ENCODE measurements at places on chromosomes 6 and 20.

- no peak for DNase-seq
Observed at GRCh38 chr6:55286824-55287223, 40.4 kb upstream of the GFRAL start.

- DNase-seq: no peak
Observed at GRCh38 chr6:85470023-85470410, 20.1 kb downstream of the NT5E start.

GRCh38 chr20:19918965-19919329, 98.2 kb upstream of the NAA20 start:
- DNase-seq: no peak

DNA sequence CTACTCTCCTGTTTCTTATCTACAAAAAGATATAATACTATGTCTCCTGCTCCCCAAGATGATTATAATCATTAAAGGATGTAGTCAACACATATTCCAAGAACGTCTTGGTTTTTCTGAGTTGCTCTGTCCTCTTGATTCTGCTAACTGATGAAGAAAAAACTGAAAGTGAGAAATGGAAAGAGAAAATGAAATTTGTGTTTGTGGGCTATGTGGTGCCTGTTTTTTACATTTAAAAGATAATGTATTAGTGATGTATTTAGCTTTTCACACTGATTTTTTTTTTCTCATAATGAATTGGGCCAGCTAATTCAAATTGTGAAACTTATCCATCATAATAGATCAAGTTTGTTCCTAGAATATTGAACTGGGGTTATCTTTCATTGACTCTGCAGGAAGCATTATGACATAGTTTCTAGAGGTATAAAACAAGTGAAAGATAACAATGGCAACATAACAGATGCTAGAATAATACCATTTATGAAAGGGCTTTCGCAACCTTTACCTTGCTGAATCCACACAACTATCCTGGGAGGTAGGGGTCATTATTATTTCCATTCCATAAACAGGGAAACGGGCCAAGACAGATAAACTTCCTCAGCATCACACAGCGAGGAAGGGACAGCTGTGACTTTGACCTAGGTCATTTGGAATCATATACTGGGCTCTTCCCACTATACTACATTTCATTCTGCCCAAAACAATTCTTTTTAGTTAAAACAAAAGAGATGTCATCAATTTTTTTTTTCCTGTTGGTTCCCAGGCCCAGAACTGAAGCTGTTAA, 336.7 kb downstream of the GJA1 start:
- DNase-seq: no peak

DNA sequence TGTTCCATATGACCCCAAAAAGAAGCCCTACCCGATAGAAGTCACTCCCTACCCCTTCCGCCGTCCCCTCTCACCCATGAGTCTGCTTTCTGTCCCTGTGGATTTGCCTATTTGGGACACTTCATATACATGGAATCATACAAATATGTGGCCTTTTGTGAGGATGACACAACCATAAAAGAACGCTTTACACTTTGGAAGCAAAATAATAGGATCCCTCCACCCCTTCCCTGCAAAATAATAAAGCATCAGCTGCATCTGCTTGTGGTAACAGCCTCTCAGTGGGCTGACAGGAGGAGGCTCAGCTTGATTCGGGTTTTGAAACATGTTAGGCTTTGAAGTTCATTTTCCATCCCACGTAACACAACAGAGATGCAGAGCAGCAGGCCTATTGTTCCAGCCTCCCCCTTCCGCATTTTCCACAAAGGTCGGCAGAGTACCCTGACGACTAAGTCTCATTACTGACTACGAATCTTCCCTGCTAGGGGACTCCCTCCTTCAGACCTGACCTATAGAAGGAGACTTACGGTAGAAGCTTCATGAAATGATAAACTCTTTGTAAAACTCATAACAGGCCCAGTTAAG, 99.1 kb downstream of the ALDH8A1 start:
- DNase-seq: no peak

DNA sequence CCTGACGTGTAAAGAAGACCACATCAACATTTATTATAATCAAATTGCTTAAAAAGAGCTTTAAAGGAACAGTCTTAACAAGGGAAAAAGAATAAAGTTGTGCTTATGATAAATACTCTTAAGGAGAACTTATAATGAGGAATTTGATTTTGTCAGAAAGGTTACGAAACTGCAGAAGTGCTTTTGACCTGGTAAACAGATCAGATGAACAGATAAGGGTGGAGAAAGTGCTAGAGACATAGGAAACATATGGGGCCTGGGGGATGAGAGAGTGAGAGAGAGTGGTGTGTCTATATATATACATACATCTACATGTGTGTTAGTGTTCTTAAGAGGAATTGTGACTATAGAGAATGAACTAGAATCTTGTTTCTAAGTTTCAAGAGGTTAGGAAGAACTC, 186.2 kb upstream of the GJE1 start:
- no peak for DNase-seq

DNA sequence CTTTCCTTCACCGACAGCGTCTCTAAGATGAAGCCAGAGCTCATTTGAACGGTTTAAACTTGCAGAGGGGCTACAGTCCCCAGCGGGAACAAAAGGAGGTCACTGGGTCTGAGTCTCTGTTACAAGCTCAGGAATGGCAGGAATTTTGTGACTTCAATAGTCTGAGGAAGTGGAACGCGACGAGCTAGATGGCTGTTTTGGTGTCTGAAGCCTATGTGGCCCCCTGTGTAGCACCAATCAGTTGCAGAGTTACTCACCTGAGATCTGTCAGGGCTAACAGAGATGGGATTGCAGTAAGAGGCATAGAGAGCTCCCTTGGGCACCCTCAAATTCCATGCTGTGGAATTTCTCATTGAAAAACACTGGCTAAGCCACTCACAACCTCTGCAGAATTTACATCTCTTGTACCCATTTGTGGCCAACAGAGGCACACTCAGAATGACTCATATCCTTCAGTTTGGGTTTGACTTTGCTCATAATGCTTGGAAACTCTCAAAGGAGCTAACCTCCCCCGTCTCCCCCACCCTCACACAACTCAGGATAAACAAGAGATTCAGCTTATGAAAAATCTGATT, 7.1 kb upstream of the TCP11 start:
- DNase-seq: no peak

DNA sequence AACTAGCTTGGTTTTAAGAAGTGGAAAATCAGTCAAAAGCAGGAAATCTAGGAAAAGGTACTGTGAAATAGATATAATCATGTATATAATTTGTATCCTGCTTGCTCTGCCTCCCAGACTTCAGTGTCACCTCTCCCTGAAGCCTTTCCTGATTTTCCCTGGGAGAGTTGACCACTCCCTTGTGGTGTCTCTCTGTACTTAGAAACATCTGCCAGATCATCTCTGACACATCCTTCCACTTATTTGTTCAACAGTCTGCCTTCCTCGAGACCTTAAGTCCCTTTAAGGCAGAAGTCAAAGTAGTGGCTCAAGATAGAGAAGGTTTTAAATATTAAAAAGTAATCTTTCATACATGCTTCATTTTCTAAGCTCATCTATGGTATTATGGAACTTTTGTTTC, 236.5 kb downstream of the CDKAL1 start:
- no peak for DNase-seq

GRCh38 chr6:63774961-63775360, 139.4 kb downstream of the PHF3 start:
- no peak for DNase-seq

GRCh38 chr6:72783666-72784065, 161.8 kb downstream of the KCNQ5 start:
- DNase-seq: no peak

DNA sequence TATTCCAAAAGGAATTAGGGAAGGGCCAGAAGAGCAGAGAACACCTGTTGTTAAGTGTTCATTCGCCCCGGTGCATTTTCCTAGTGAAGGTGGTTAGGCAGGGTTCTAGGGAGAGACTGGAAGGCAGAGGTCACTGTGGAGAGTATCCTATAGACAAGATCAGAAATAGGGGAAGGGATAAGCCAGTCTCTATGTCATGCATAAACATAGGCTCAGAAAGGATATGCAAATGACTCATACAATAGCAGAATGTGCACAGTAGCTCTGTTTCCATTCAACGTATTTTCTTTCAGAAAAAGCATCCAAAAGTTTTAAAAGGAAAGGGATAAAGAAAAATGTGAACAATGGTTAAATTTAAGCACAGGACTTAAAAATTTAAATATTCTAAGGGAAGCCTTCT, 47.4 kb downstream of the BMP6 start:
- no peak for DNase-seq

DNA sequence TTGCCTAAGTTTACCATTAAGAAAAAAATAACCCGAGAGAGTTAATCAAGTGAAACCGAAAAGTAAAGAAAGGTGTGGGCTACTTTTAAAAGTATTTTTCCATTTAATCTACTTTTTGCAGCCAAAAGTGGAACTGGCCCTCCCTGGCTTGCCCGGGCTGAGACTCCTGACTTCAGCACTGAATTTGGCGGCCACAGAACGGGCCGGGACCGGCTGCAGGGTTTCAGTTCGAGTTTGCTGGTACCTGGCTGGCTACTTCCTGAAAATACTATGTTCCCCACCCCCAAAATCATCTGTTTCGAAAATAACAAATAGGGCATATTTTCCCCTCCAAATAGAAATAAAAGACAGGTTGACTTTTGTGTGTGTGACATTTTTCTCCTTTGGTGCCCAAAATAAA, 173.4 kb upstream of the EXOC2 start:
- DNase-seq: no peak

DNA sequence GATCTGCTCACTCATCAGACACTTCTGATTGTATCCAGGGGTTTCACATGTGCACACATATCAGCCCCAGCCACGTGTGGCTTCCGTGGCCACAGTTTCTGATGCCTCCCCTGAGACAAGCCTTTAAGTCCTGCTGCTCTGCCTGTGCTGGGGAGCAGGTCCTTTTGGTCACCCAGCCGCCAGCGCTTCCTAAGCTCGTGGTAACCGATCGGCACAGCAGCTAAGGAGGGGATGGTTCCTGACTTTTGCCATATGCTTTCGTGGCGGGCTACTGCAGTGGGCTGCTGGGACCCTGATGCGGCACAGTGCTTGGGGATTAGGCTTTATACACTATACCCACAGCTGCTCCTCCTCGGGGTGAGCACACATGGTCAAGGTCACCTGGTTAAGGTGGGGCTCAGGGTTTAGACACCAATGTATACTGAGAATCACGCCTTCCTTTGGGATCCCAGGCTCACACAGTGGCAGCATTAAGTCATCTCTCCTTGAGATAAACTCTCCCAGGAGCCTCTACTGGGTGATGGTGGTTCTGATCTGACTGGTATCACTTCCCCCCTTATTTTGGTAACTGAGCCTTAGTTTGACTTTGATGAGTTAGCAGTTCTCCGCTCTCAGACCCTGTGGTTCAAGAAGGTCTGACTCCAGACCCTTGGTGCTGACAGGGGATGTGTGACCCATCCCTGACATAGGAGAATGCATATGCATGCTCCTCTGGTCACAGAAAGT, 85.9 kb upstream of the KCNG1 start:
- DNase-seq: no peak

GRCh38 chr6:148999501-148999900, 252.7 kb downstream of the UST start:
- DNase-seq: no peak

GRCh38 chr6:41704028-41704427, 31.4 kb downstream of the TFEB start:
- no peak for DNase-seq

GRCh38 chr6:1893470-1894130, 283.9 kb downstream of the FOXC1 start:
- no peak for DNase-seq

DNA sequence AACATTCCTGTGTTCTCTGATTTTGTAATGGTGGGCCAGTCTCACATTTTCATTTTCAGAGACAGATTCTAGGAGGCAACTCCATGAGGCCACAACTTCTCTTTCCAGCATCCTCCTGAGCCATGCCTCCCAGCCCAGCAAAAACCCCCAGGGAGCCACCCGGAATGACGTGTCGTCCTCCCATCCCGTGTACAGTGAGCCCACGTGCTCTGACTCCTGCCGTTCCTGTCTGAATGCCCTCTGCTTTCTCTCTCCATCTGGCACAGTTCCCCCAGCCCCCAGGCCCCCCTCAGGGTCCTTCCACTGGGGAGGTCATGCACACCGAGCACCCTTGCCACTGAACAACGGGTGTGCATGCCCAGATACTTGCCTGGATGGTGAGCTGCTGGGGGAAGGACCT, 38.0 kb downstream of the C20orf203 start:
- DNase-seq: no peak

- DNase-seq: no peak
Observed at GRCh38 chr6:53026526-53026925, 31.4 kb upstream of the GSTA4 start.

GRCh38 chr6:166007349-166008263, 160.0 kb downstream of the TBXT start:
- DNase-seq: no peak

DNA sequence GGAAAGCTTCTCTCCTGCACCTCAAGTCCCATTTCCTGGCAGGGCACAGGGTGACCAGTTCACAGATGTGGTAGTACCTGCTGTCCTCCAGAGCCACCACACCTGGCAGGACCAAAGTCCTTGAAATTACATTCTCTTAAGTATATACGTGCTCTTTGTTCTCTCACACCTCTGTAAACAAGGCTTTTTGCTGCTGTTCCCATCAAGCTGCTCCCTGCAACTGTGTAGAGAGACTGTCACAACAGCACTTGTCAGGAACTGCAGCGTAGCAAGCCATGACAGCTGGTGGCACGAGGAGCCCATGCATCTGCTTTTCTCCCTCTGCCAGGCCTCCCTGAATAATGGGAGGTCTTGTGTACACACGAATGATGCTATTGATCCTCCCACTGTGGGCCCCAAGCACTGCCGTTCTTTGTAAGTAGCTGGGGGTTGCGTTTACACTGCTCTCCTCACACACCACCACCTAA, 431.8 kb downstream of the CD83 start:
- no peak for DNase-seq

DNA sequence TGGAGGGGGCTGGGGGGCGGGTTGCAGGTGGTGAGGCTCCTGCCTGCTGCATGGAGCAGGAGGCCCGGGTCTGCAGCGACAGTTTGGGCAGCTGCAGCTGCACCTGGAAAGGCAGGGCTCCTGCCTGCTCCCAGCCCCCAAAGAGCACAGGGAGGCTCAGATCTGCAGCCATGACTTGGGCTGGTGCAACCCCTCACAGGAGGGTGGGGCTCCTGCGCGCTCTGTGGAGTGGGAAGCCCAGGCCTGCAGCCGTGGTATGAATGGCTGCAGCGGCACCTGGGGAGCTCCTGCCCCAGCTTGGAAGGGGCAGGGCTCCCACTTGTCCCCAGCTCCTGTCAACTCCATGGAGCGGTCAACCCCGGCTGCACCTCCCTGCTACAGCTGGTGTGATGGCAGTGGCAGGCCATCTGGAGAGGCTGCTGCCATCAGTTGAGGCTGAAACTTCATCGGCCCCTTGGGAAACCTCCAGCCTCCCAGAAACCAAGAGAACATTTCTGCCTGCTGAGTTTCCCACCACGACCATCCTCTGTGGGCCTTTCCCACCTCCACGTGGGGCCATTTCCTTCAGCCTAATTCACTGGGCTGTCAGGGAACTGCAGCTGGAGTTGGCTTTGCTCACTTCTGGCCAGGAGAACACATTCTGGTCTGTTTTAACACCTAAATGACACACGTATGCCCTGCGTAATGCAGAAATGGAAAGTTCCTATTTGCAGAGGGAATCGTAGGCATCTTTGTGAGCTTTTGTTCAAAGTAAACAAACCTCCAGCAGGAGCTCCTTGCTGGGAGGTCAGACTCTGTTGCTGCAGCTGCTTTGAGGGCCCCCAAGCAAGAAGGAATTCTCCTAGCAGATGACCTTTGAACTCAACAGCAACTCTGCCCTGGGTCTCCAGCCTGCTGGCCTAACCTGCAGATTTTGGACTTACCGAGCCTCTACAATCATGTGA, 429.0 kb downstream of the PREX1 start:
- DNase-seq: no peak
